Common myeloid progenitor, CD34-positive (primary cell): ENCODE measurements at places on chromosomes 16 and 17.
A peak's percentile ranks its signal among the peaks of the same experiment; 100 is the strongest.

- no peak for DNase-seq
Observed at GRCh38 chr16:68806422-68806821, 36.9 kb upstream of the TANGO6 start.

DNA sequence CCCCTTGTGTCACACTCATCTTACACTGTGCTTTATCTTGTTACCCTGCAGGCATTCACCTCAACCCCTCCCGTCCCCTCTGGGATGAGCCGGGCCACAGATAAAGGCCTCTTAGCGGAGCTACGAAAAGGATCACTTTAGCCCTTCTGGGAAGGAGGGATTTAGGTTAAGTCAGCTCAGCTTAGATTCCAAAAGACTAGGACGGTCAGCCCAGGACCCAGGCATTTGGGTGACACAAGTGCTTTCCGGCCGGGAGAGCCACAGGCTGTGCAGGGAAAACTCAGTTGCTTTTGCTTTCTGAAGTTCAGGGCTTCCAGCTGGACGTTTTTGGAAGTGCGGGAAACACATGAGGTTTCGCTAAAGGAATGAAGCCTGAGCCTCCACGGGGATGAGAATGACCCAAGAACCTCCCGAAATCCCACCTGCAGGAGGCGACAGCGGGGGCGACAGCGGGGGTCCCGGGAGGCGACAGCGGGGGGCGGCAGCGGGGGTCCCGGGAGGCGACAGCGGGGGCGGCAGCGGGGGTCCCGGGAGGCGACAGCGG, 11.6 kb upstream of the METRNL start:
- no peak for DNase-seq

- no peak for DNase-seq
Observed at GRCh38 chr17:11140501-11140900, 100.5 kb upstream of the SHISA6 start.

GRCh38 chr17:42682722-42683403, 532 bp downstream of the CNTNAP1 start:
- peak; percentile 64 for DNase-seq

- DNase-seq, result no peak
Observed at GRCh38 chr16:67538666-67539101, 10.1 kb downstream of the RIPOR1 start.

GRCh38 chr17:49406421-49407061, 8.1 kb downstream of the PHB1 start:
- DNase-seq, result no peak

- DNase-seq, result peak; percentile 80
Observed at GRCh38 chr17:4710693-4711634, 532 bp downstream of the ARRB2 start.

DNA sequence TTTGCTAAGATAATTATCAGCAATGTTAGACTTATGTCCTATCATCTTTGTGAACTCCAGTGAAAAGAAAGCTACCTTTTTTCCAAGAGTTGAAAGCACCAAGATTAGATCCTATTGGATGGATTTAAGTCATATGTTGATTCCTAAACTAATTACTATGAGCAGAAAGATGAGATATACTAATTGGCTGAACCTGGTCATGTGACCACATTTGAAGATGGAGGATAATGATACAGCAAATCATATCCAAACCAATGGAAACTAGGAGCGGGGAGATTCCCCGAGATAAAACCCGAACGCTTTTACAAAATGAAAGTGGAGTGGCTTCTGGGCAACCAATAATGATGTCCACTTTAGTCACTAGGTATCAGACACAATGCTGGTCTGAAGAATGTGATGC, 1060.2 kb upstream of the EEF2KMT start:
- no peak for DNase-seq

DNA sequence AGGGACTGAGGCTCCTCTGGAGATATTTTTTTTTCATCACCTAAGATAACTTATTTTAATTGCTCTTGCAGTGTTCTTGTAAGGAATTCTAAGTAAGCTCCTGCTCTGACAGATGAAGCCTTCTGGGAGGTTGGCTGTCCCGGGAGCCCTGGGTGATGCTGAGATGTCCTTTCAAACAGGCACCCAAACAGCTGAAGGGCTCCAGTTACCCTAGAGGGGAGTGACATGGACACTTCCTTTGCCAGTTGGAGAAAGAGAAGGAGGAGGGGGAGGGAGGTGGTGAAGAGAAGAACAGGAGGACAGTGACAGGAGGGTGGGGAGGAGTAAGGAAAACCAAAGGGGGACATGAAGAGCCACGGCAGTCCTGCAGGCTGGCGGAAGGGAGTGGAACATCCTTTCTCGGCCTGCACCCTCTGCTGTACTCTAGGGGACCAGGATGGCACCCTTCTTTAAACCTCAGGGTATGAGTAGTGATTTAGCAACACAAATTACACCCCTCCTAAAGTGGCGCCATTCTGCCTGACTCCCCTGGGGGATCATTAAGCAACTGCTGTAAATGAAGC, 51.8 kb downstream of the MYH3 start:
- DNase-seq, result peak; percentile 19

- peak; percentile 67 for DNase-seq
Observed at GRCh38 chr17:31541559-31541958, 150.1 kb downstream of the RAB11FIP4 start.

DNA sequence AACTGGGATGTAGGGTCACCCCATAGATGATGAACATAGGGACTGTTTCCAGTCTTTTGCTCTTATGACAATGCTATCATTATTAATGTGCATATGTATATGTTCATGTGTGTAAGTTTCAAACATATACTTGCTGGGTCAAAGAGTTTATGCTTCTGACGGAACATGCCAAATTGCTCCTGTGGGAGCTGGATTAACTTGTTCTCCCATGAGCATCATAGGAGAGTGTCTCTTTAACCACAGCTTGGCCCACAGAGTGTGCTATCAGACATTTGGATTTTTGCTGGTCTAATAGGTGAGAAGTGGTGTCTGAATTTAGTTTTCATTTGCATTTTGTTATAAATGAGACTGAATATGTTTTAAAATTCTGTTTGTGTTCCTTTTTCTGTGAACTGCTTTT, 22.3 kb upstream of the ADORA2B start:
- DNase-seq, result no peak

- DNase-seq, result peak; percentile 80
Observed at GRCh38 chr16:31874366-31875111, 932 bp downstream of the ZNF267 start.

DNA sequence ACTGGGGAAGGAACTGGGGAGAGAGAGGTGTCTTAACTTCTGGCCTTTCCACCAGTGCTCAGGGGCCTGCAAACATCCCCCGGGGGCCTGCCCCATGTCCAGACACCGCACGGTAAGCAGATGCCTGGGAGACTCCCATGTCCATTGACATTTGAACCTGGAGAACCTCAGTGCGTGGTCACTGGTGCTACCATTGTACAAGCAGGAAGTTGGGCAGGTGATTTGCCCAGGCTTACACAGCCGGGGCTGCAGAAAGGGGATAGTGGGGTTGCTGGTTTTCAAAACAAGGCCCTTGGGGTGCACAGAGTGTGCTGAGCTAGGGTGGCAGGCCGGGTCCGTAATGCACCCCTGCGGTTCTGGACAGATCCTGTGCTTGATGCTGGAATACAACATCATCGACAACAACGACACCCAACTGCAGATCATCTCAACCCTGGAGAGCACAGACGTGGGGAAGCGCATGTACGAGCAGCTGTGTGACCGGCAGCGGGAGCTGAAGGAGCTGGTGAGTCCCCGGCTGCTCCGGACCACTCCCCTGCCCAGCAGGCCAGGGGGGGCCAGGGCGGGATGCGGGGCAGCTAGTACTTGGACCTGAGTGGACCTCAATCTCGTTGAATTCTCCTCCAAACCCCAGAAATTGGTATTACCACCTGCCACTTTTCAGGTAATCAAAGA, 77.7 kb upstream of the PLCG2 start:
- DNase-seq, result no peak

DNA sequence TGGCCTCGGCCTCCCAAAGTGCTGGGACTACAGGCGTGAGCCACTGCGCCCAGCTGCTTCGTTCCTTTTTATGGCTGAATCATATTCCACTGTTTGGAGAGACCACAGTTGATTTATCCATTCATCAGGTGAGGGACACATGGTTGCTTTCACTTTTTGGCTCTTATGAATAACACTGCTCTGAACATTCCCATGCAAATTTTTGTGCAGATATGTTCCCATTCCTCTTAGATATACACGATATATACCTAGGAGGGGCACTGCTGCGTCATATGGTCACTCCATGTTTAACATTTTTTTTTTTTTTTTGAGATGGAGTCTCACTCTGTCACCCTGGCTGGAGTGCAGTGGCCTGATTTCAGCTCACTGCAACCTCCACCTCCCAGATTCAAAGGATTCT, 13.9 kb upstream of the GLIS2 start:
- no peak for DNase-seq

DNA sequence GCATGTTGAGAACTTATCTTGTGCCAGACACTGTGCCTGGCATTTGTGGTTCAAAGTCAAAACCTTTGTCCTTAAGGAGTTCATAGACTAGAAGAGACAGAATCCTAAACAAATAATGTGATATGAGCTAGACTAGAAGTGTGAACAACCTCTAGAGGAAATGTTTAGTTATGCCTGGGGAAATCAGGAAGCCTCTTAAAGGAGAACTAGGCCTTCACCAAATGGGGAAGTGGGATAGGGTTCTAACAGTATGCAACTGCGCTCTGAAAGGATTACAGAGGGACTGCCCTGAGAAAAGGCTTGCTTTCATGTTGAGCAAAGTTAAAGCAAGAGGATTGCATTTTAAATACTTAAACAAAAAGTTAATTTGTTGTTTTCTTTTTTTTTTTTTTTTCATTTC, 4.9 kb downstream of the RUNDC1 start:
- peak; percentile 78 for DNase-seq

- DNase-seq, result no peak
Observed at GRCh38 chr16:75919664-75920063, 193.4 kb upstream of the CPHXL start.

DNA sequence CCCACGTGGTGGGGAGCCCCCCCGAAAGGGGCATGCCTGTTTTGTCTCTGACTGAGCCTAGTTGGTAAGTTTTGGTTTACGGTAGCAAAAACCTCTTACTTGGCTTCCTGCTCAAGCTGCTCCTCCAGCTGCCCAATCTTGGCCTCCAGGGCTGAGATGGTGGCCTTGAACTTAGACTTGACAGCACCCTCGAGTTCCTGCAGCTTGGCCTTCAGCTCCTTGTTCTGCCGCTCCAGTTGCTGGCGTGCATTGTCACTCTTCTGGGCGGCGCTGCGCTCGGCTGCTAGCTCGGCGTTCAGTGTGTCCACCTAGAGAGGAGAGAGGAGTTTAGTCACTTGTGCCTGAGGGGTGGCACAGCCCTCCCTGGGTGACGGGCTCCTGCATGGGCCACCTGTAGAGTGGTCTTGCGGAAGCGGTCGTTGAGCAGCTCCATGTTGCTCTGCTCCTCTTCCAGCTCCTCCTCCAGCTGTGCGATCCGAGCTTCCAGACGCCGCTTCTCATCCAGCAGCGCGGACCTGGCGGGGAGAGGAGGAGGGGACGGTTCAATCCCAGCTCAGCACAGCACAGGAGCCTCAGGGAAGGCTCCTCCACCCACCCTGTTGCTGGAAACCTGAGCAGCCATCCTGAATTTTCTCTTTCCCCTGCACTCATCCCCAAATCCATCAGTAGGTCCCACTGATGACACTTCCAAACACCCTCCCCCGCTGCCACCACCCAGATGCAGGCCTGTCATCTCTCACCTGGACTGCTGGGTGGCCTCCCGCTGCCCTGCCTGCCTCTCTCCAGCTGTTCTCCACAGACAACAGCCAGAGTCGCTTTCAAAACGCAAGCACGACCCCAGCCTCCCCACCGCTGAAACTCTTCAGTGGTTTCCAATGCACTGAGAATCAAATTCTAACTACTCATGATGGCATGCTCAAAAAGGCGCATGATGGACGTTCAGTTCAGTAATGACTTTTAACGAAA, 44.6 kb downstream of the NDEL1 start:
- no peak for DNase-seq

DNA sequence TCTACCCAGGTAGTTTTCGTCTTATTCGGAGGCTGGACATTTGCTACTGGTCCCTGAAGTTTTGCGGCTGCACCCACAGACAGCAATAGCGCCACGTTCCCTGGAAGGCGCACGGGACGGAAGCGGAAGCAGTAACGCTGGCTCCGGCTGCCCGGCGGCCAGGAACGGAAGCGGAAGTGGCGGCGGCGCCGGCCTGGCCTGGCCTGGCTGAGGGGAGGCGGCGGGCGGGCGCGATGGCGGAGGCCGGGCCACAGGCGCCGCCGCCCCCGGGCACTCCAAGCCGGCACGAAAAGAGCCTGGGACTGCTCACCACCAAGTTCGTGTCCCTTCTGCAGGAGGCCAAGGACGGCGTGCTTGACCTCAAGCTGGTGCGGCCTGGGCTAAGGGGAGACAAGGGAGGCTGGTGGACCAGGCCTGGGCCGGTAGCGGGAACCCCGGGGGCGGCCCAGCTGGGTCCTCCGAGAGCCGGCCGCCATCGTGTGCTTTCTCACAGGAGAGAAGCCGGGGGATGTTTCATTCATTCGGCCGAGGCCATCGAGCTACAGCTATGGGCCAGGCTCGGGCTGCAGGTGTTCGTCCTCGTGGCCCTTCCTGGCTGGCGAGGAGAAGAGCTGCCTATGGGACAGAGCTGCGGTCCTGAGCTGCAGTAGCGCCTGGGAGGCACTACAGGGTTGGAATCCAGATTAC, at the start of gene E2F4:
Gene E2F4, plus strand, starts transcription at position 161 of the 687 bp plus-strand sequence. Its CDS starts 73 bp downstream, at position 234.
- DNase-seq, result peak; percentile 96

- DNase-seq, result no peak
Observed at GRCh38 chr16:87392821-87393679, 914 bp downstream of the MAP1LC3B start.

- peak; percentile 81 for DNase-seq
Observed at GRCh38 chr17:40075201-40075941, 12.6 kb downstream of the THRA start.

DNA sequence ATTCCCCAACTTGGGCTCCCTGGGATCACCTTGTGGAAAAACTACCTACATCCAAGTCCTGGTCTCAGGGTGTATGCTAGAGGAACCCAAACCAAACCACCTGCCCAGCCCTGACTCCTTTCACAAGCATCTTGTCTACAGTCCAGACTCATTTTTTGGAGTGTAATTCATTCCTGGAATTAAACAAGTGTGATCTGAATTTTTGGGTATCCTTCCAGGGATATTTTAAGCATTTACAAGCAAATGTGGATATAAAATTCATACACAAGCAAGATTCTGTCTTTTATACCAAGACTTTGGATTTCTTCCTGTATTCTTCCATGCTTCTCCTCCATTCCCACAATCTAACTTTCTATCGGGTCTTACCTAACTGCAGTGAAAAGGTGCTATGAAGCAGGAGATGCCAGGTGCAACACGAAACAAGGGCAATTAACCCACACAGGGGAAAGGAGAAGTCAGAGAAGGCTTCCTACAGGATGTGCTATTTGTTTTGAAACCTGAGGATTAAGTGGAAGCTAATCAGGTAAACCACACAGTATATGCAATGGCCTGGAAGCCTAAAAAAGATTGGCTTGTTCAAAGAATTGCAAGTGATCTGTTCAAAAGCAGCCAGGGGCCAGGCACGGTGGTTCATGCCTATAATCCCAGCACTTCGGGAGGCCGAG, 417.2 kb upstream of the C16orf82 start:
- DNase-seq, result no peak

- DNase-seq, result no peak
Observed at GRCh38 chr17:64328859-64329531, 61.7 kb downstream of the PECAM1 start.

DNA sequence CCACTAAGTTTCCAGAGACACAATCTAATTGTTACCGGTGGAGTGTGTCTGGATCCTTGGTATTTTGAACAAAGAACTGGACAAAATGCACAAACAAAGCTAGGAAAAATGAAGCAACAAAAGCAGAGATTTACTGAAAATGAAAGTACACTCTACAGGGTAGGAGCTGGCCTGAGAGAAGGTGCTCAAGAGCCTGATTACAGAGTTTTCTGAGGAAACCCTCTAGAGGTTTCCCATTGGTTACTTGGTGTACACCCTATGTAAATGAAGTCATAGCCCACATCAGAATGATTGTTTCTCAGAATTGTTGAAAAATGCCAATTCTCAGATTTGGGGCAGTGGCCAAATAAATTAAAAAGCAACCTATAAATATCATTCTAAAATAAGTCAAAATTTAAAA, 436.4 kb downstream of the KCNJ18 start:
- DNase-seq, result no peak
